ENCODE measurements at places on chromosomes 4 and X.

GRCh38 chr4:153221783-153222706 lies 17.8 kb downstream of the TRIM2 start:
- DNase-seq = no peak

DNA sequence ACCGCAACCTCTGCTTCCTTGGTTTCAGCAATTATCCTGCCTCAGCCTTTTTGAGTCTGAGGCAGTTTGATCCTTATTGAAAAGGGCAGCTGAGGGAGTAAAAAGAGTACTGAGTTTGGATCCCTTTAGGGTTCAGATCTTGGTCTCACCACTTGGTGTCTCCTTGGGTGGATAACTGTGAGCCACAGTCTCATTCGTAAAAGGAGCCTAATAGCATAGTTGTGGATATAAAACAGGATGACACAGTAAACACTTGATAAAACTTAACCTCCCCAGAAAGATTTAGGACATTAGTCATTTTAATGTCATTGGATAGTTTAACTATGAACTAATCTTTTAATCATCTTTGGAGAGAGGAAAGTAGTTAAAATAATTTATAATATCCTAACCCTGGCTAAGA lies 173.0 kb downstream of the ANK2 start:
- DNase-seq = no peak

GRCh38 chr4:25863347-25863784 lies 578 bp upstream of the SEL1L3 start:
- DNase-seq = no peak

- DNase-seq = no peak
Measured at GRCh38 chr4:12519426-12519825, 964.7 kb downstream of the RAB28 start.

GRCh38 chr4:41124916-41125548 lies 89.3 kb downstream of the APBB2 start:
- no peak for DNase-seq

DNA sequence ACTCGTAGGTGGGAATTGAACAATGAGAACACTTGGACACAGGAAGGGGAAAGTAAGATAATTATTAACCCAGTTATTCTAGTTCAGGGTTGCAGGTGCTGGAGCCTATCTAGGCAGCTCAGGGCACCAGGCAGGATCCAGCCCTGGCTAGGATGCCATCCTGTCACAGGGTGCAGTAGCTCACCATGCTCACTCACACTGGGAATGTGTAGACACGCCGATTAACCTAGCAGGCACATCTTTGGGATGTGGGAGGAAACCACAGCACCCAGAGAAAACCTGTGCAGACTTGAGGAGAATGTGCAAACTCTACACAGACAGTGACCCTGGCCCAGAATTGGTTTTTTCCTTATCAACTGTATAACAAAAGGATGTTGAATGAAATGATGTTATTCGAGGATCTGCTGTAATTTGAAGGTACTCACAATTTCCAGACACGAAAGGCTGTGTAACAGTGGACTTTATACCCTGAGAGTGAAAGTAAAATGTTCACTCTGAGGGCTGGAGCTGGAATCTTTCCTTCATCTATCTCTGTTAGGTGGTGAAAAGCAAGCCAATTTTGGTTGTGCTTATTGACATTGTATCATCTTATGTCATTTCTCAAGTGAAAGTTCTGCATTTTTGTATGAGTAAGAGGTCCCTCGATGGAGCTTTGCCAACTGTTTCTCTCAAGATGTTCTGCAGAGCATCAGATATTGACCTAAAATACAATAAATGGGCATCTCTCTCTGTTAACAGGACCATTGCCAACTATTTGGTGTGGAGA lies 78.8 kb downstream of the PHEX start:
- no peak for DNase-seq

DNA sequence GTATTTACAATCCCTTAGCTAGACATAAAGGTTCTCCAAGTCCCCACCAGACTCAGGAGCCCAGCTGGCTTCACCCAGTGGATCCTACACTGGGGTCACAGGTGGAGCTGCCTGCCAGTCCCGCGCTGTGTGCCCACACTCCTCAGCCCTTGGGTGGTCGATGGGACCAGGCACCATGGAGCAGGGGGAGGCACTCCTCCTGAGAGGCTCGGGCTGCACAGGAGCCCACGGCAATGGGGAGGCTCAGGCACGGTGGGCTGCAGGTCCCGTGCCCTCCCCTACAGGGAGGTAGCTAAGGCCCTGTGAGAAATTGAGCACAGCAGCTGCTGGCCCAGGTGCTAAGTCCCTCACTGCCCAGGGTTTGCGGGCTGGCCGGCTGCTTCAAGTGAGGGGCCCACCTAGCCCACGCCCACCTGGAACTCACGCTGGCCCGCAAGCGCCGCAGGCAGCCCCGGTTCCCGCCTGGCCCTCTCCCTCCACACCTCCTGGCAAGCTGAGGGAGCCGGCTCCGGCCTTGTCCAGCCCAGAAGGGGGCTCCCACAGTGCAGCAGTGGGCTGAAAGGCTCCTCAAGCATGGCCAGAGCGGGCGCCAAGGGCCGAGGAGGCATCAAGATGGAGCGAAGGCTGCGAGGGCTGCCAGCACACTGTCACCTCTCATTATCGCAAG lies 113.9 kb downstream of the PRDM5 start:
- no peak for DNase-seq

DNA sequence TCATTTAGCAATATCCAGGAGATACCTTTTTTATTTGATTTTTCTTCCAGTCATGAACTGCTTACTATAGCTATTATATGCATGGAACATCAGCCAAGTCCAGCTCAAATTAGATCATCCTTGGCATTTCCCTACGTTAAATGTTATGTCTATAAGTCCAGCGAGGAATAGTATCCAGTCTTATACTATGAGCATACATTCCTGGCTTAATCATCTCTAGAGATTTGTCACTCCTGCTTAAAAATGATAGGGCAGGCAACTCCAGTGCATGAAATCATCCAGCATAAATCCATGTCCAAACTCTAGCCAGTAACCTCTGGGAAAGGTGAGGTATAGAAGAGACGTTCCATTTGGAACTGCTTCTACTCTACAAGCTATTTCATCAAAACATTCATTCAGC lies 126.7 kb upstream of the VCX2 start:
- no peak for DNase-seq

GRCh38 chr4:81405900-81406401 lies 65.8 kb downstream of the RASGEF1B start:
- peak; percentile 7 for DNase-seq

GRCh38 chr4:76201276-76201675 lies 12.3 kb downstream of the SCARB2 start:
- no peak for DNase-seq

- no peak for DNase-seq
Measured at GRCh38 chr4:130419211-130419975, 1323.4 kb downstream of the C4orf33 start.

GRCh38 chr4:99861120-99861905 lies 32.9 kb downstream of the LAMTOR3 start:
- no peak for DNase-seq

- no peak for DNase-seq
Measured at GRCh38 chrX:133448512-133449076, 33.3 kb upstream of the GPC4 start.

DNA sequence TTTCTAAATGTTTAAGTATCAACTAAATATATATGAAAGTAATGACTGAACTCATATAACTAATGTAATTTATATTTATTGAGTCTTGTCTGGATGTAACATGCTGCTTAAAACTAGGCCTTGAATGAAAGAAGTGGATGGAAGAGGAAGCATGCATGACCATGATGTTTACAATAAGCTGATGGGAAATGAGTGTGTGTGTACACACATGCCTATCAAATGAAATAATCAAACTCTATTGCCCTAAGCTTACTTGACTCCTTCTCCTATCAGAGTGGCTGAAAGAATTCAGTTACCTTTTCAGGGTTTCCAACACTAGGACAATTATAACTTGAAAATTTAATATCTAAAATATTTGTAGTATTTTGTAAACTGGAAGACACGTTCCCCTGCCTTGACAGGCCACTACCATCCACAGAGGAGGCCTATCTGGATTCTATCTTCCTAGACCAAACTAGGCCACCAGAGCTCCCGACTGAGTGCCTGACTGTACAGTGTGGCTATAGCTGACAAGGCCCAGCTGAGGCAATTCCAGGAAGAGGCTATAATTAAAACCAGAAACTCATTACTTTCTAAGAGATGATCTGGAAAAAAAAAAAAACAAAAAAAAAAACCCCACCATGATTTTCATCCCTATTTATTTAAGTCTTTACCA lies 7.6 kb downstream of the ARSJ start:
- DNase-seq = no peak

GRCh38 chrX:110301194-110301593 lies 16.7 kb downstream of the AMMECR1 start:
- DNase-seq = no peak

GRCh38 chr4:3041192-3042142 lies 32.9 kb downstream of the HTT-AS start:
- peak; percentile 6 for DNase-seq

GRCh38 chr4:185965426-185966384 lies 103.3 kb upstream of the TLR3 start:
- no peak for DNase-seq

GRCh38 chr4:158859661-158860060 lies 90.8 kb downstream of the FNIP2 start:
- no peak for DNase-seq

DNA sequence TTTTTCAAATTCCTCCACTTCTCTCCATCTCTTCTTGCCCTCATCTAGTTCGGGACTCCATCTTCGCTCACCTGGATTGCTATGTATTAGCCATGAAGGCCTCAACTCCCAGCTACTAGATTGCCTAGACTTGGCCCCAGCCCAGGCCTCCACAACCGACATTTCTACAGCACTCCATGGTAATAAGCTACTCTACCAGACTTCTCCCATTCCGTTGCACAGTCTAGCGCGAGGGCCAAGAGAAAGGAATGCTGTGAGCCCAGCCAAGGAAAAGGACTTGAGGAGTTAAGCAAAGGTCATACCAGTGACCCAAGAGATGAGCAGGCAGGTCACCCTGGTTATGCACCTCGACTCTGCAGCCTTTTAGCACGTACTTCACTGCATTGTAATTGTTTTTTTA lies 75.6 kb downstream of the SOWAHB start:
- DNase-seq = no peak

- DNase-seq = no peak
Measured at GRCh38 chr4:78001531-78001930, 55.6 kb upstream of the FRAS1 start.

GRCh38 chr4:81061344-81061730 lies 30.8 kb downstream of the BMP3 start:
- DNase-seq = no peak

DNA sequence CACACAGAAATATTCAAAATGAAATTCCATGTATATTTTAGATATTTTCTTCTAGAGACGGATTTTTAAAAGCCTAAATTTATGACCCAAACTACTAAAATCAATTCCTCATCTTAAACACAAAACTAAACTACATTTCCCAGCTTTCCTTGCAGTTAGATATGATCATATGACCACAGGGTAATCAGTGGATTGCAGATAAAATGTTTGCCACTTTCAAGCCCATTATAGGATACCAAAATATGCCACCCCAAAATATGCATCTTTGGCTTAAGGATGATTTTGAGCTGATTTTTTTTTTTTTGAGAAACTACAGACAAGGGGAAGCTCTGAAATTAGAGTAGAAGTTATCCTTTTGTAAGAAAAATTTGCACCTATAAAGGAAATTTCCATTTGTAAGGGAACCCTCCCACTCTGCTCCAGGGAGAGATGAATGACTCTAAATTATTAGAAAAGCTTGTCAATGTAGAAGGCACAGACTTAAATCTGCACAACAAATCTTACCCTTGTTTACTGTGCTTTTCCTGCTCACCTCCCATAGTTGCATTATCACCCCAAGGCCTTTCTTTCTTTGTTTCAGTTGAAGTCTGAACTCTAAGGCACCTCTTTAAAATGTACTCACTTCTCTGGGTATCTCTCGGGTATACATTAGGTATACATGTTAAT lies 503.0 kb downstream of the PDHA2 start:
- DNase-seq = no peak

GRCh38 chr4:142858446-142858845 lies 12.3 kb upstream of the INPP4B start:
- no peak for DNase-seq

- DNase-seq = no peak
Measured at GRCh38 chrX:119381349-119381944, 17.7 kb upstream of the SLC25A43 start.

GRCh38 chr4:186095406-186095805 lies 9.1 kb upstream of the FAM149A start:
- no peak for DNase-seq

DNA sequence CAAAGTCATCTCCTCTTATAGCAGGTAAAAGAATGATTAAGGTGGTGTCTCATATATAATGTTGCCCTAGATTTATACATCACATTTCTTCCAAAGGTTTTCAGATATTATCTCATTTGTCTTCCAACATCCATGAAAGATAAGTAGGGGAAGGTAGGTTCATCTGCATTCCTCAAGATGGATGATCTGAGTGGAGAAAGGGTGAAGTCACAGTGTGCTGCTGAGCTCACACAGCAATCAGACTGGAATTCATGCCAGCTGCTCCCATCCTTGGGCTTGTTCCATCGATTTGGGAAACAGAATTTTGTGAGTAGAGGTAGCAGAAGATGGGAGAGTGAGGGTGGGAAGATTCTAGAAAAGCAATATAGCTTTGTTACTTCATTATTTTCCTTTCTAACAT lies 482.4 kb downstream of the INPP4B start:
- DNase-seq = no peak

DNA sequence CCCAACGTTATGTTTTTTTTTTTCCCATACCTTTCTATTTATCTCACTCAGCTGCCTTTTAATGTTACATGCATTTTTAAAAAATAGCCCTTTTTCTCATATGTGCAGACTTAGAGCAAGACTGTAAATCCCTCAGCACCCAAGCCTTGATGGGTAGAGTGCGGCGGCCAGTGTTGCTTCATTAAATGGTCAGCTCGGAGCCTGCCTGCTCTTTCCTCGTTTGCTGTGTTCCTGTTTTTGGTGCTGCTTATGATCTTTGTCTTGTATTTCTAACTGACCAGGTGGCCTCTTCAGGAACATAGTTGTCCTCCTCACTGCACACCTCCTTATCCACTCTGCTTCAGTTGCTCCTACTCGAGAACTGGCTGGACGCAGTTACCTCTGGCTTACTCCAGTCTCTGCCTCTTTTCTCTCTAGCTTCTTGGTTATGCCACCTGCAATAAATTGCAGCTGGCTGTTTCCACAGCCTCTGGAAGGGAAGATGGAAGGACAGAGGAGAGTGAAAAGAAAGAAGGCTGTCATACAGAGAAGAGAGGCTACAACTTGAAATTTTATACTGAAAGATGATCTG lies 10.7 kb downstream of the RBPJ start:
- no peak for DNase-seq

DNA sequence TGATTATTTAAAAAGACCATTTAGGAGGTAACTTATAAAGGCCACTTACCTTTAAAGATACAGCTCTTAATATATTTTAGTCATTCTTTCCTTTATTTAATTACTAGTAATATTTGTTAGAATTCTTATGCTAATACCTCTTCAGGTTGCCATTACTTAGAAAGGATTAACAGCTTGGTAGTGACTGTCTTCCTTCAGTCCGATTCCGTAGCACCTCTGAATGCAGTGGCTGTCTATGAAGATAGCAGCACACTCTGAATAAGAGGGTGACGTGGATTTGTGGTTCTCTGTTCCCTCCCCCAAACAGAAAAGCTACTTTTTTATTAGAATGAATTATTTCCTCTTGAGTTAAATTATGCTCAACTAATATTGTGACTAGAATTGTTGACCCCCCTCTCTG lies 92.6 kb upstream of the TENM3 start:
- DNase-seq = no peak
